ENCODE measurements at places on chromosomes 4 and X.

DNA sequence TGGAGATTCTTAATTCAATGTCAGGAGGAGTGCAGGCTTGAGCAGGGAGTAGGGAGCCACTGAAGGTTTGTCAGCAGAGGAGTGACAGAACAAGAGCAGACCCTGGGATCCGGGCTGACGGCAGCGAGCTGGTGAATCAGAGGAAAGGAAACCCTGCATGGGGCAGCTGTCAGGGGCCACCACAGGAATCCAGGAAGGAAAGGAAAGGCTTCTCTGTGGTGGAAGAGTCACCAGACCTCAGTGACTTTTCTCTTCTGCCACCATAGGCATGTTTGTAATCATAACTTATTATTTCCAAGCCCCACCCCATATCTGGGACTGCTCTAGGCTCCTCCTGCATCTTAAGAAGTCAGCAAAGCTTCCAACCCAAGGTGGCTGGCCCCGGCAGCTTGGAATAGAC lies 150.9 kb downstream of the BCOR start:
- no peak for DNase-seq

DNA sequence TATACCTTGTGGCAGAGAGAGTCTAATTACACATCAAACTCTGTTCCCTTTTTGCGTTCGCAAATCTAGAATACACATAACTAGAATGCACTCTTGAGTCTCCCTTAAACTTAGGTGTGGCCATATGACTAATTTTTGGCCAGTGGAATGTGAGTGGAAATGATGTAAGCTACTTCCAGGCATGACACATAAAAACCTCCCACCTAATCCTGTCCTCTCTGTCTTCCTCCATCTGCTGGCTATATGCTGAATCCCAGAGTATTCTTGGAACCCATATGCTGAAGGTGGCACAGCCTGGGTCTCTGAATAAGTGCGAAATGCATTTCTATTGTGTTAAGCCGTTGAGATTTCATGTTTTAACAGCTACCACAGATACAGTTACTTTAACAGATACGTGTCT lies 269.9 kb upstream of the NRK start:
- DNase-seq = no peak

- no peak for DNase-seq
These were observed 154.6 kb upstream of the FAT1 start for GRCh38 chr4:186878203-186878776.

DNA sequence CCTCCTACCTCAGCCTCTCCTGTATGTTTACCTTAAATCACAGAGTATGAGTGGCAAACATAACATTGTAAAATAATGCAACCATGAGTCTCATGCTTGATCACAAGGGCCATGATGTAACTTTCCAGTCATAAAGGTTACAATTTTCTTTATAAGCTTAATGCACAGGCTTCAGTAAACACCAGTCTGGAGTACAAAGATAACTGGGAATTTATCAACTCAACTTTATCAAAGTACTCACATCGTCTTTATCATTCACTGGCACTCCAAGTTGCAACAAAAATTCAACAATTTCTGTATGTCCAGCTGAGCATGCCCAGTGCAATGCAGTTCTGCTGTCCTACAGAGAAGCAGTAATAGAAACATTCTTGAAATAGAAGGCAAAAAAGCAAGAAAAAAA lies 2.8 kb downstream of the PSMD10 start:
- DNase-seq = no peak

GRCh38 chr4:88831031-88831430 lies 133.4 kb upstream of the NAP1L5 start:
- DNase-seq = no peak

GRCh38 chr4:59060002-59060846 lies 1950.0 kb upstream of the IGFBP7 start:
- no peak for DNase-seq

GRCh38 chr4:43682551-43682950 lies 766.1 kb downstream of the KCTD8 start:
- no peak for DNase-seq

DNA sequence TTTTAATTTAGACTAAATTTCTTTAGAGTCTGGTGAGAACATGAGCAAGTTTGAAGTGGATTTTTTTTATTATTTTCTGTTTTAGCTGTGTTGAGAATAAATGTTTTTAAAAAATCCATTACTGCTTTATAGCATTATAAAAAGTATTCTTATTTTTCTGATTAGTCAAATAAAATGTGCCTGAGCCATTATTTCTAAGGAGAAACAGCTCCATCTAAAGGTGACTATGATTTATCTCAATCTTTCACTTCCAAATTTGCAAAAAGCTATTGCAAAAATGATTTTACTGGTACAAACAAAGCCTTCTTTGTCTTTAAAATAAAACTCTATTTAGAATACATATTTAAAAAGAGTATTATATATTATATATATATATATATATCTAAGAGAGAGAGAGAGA lies 959.2 kb downstream of the FAM133A start:
- DNase-seq = no peak

GRCh38 chr4:106051514-106051913 lies 156.2 kb downstream of the NPNT start:
- DNase-seq = no peak

DNA sequence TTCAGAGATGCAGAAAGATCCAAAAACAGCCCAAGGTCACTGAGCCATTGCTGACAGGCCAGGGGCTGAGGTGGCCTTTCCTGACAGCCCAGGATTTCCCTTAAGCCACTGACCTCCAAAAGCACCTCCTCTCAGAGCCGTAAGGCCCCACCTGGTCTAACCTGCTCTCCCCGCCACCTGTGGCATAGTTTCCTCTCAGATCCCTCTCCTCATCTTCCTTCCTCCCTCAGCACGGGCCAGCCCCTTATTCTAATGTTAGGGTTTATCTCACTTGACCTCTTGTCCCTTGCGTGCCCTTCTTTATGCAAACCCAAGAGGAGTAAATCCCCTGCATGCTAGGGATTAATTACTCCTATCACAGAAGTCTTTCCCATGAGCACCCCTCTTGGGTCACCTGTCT lies 113.0 kb downstream of the RBM47 start:
- DNase-seq = no peak

GRCh38 chr4:123393721-123394120 lies 2.9 kb upstream of the SPRY1 start:
- DNase-seq = no peak

GRCh38 chr4:185033950-185034349 lies 15.7 kb downstream of the HELT start:
- DNase-seq = no peak

DNA sequence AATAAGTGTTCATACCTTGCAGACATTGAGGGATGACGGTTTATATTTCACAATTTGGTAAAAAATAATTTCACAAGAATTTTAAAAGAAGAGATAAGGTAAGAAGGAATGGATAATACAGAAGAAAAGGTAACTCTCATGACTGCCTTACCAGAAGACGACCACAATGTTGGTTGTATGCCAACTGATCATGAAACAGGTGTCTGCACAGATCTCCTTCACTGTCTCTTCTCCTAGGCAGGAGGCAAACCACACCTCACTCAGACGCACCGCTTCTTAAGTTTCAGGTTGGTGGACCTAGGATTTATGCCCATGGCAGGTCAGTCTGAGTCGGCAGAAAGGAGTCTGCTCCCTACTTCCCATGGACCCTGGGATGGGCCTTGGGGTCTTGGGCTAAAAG lies 177.2 kb downstream of the VSIG4 start:
- no peak for DNase-seq

GRCh38 chr4:23878912-23879732 lies 10.7 kb downstream of the PPARGC1A start:
- DNase-seq = no peak
